Cardiac ventricle fibroblast (primary cell): ENCODE measurements at places on chromosomes 1 and 21. TPM values are rescaled to one million over a fixed set of nuclear protein-coding genes. Genes with fewer than 3 reads are reported as not detected.

OR2T11 gene
- not detected in 2 replicates for total RNA-seq

HAO2 gene
- total RNA-seq: not detected in 2 replicates

MGST3 gene
- 258 and 303 TPM in 2 replicates for total RNA-seq

NR0B2 gene
- total RNA-seq: 0.20 TPM in 1 of 2 replicates, not detected in the other

TSPAN1 gene
- 0.29 TPM in 1 of 2 replicates, not detected in the other for total RNA-seq

IKBKE gene
- 4.4 and 7.4 TPM in 2 replicates for total RNA-seq

S1PR1 gene
- 2.7 and 3.7 TPM in 2 replicates for total RNA-seq

SLC44A3 gene
- total RNA-seq: 1.7 and 1.9 TPM in 2 replicates

SELP gene
- not detected in 2 replicates for total RNA-seq

SYT11 gene
- 5.1 and 5.7 TPM in 2 replicates for total RNA-seq

RPE65 gene
- not detected in 2 replicates for total RNA-seq

TINAGL1 gene
- 9.4 and 12.2 TPM in 2 replicates for total RNA-seq

NTNG1 gene
- total RNA-seq: 0.12 TPM in 1 of 2 replicates, not detected in the other

KCND3 gene
- total RNA-seq: 6.0 and 6.6 TPM in 2 replicates

PLA2G2E gene
- total RNA-seq: not detected in 2 replicates

FAM78B gene
- 0.81 and 1.5 TPM in 2 replicates for total RNA-seq

KCNE1 gene
- total RNA-seq: 0.05 TPM in 1 of 2 replicates, not detected in the other

OR2G2 gene
- not detected in 2 replicates for total RNA-seq

SHISA4 gene
- total RNA-seq: 24.9 and 28.2 TPM in 2 replicates

CYP2J2 gene
- total RNA-seq: 0.10 and 0.37 TPM in 2 replicates

SZRD1 gene
- 78.3 and 78.5 TPM in 2 replicates for total RNA-seq

SOD1 gene
- 213 and 231 TPM in 2 replicates for total RNA-seq

DDAH1 gene
- total RNA-seq: 14.2 and 15.6 TPM in 2 replicates

ADORA1 gene
- total RNA-seq: 8.8 and 11.3 TPM in 2 replicates

ACKR1 gene
- total RNA-seq: 7.6 and 11.0 TPM in 2 replicates

LRRC53 gene
- not detected in 2 replicates for total RNA-seq
